ENCODE measurements at places on chromosomes 6 and 20. TPM values are rescaled to one million over a fixed set of nuclear protein-coding genes. Genes with fewer than 3 reads are reported as not detected.

SYCP2 gene
- total RNA-seq, result 2.2 TPM

TRIM31 gene
- not detected for total RNA-seq

ROS1 gene
- total RNA-seq, result not detected

PRL gene
- not detected for total RNA-seq
